ENCODE measurements at places on chromosomes 2 and 18.

GRCh38 chr2:7835693-7836680, 845.9 kb upstream of the ID2 start:
- peak; percentile 8 for DNase-seq

DNA sequence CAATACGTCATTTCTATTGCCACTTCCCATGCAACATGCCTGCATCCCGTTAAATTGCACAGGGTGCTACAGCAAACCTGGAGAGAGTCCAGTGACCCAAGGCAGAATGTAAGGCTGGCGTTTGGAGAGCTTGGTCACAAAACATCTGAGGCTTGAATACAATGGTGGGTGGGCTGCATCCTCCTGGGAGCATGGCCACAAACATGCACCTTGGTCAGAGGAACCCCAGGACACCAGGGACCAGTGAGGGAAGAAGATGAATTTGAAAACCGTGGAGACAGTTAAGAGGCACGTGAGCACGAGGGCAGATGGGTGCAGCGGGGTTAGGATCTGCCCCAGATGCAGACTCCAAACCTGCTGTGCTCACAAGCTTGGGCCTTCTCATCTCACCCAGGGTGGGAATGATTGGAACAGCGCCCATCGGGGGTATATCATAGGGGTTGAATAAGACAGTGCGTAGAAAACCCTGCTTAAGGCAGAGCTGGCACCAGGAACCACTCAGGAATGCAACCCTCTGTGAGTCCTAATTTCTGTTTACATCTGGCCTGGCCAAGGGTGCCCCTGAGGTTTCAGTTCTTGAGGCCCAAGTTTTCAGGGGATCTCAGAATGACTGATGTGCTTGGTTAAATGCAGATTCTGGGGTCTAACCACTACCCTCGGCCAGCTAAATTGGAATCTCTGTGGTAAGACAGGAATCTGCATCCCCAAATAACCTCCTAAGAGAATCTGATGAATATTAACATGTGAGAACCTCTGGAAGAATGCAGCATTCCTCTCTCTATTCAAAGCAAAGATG, 97.2 kb downstream of the ARL4C start:
- DNase-seq: no peak

DNA sequence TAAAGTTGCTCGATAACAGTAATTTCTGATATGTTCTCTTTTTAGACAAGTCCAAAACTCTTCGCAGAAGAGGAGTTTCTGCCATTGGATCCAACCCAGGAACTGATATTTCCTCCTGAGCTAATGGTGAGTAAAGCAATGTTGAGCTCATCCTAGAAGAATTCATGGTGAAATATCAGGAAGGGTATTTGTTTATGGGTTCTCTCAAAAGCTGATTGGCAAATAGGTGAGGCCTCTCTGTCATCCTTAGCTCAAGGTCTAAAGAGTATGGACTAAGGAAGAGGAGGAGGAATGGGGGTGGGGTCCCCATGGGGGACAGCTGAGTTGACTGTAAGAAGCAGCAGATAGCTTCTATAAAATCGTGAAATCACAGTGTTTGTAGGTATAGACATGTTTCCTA, 18.2 kb downstream of the AOX1 start:
- DNase-seq: no peak

DNA sequence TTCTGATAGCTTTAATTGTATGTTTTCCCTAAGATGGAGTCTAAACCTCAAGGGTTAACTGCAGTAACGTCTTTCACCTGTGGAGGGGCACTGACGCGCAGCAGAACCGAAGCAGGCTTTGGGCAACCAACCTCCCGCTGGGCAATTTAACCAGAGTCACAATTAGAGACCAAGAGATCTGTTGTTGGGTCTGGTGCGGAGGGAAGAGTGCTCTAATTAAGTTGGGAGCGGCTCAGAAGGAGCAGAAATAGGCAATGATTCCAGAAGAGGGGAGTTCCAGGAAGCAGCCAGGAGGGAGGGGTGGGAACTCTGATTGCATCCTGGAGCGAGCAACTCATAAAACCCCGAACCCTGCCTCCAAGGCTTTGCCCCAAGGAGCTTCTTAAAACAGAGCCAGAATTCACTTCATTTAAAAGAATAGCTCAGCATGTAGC, 245.8 kb downstream of the PAX3 start:
- no peak for DNase-seq

DNA sequence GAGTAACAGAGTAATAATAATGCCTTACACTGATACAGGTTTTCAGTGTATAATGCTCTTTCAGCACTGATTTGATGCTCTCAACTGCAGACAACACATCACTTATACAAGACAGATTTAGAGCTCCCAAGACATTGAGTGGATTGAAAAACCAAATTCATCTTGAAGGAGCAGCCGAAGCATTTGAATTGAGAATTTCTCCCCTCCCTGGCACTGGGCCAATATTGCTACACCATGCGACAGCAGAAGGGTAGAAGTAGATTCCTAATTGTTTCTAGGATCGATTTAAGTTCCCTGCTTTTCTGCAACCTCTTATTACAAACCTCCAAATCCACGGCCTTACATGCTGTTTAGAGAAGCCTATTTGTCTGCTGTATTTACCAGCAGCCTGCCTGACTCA, 15.5 kb downstream of the CENPA start:
- DNase-seq: no peak

GRCh38 chr2:169965495-169965894, 138.2 kb downstream of the UBR3 start:
- DNase-seq: no peak

DNA sequence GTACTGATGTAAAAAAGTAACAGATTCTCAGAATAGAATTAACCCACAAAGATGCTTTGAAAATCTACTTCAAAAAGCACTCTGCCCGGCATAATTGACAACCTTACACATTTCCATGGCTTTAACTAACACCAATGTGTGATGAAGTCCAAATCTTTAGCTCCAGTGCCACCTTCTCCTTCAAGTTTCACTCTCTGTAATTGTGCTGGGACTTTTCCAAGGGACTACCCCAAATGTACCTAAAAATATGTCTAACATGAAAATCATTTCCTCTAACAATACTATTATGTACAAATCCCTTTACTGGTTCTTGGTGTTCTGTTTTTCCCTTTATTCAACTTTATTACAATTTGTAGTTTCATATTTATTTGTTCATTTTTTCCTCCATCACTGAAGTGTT, 20.6 kb upstream of the UBE2E3 start:
- no peak for DNase-seq

- no peak for DNase-seq
Observed at GRCh38 chr2:16330571-16330970, 335.1 kb downstream of the CYRIA start.

- no peak for DNase-seq
Observed at GRCh38 chr2:62326735-62327134, 130.8 kb downstream of the B3GNT2 start.

Data from NCI-H2107 (cell line).